Dermis blood vessel endothelial cell (primary cell): ENCODE measurements at places on chromosomes 4 and X. TPM values are rescaled to one million over a fixed set of nuclear protein-coding genes. Genes with fewer than 3 reads are reported as not detected.

DNA sequence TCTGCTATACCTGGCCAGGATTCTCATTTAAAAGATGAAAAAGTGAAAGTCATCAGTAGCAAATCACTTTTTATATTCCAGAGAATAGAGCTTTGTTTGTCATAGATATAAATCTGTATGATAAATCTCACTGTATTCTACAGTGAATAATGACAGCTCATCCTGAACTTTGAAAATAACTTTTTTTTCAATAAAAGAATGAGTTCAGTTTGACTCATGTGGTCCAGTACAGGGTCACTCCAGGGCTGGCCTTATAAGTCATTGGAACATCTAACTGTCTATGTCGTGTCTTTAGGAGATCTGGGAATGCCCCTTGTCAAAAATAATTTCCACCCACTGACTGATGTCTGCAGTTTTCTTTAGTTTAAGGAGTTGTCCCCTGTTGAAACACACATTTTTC lies 18.5 kb upstream of the CXCL8 start:
- no peak for DNase-seq

DNA sequence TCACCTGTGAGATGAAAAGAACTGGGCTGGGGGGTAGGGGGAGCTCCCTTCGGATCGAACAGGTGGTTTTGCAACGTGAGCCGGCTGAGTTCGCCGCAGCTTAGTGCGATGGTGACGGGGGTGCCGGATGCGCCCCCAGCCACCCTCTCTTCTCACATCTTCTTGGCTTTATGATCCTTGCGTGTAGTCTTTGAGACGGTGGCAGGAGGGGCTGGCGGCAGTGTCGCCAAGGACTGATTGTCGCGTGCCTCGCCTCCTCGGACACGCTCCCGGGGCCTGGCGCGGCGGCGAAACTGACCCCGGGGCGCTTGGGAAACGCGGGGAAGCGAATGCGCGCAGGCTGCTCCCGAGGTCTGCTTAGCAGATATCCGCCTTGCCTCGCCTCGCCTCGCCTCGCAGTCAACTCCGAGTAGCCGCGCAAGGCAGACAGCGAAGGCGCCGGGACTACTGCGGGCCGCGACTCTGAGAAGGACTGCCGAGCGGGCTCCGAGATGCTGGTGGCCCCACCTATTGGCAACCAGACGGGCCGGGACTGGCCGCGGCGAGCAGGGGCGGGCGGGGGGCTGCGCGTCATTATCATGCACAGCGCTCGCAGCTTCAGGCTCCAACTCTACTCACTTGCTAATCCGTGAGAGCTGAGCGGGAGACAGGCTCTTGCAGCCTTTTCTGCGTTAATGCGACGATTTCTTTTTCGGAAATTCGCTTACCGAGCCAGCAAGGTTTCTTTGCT lies 1.5 kb downstream of the GRID2 start:
- peak; percentile 1 for DNase-seq

GRCh38 chrX:21813612-21814368 lies 25.6 kb upstream of the MBTPS2 start:
- no peak for DNase-seq

DNA sequence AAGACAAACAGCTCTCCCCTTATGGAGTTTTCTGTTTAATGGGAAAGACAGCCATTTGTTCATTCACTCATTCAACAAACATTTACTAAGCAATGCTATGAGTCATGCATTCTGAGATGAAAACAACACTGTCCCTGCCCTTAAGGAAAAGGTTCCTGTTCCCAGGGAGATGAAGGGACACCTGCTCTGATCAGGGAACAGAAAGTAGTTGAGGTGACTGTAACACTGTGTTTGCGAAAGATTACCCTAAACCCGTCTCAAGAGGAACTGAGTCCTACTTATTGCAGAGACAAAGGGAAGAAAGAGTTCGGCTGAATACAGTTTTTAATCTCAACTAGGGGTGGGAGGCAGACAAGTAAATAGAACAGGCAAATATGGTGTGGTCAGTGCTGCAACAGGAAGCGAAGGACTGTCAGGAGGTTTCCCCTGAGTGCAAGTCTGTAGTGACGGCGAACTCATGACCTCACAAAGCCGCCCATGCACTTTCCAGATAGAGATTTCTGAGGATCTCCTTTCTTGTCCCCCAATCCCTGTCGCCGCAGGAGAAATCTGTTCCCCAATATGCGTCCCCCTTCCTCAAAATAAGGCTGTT lies 712 bp downstream of the STX18 start:
- DNase-seq: peak; percentile 61

DNA sequence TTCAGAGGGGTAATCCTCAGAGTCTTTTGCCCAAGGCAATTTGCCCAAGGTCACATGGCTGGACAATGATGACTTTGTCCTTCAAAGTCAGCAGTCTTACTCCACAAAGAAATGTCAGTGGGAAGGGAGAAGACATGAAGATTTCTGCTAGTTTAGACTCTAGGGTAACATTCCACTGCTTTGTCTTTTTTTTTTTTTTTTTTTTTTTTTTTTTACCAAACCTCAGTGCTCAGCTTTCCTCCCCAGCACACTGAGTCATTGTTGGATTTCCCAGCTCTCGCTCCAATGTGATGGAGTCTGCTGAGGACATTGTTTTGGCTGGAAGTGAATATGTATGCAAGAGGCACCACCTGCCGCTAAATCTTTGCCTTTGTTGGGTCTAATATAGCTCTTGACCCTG lies 7.2 kb upstream of the C1QTNF7 start:
- DNase-seq: no peak

DNA sequence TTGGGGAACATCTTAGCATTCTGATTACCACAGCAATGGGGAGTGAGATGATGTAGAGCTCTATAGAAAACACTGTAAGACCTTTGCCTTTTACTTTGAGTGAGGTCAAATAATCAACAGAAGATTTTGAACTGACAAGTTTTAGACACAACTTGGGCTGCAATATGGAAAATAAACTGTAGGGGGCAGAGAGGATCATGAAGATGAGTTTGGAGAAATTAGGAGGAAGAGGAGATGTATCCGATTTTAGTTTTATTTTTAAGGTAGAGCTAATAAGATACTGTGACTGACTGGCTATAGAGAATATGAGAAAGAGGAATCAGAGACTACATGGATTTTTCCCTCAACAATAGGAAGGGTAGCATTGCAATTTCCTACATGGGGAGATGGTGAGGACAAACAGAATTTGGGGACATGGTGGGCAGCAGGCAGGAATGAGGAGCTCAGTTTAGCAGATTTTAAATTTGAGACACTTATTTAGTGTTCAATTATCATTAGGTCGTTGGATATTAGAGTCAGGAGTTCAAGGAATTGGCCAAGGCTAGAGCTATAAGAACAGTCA lies 563.1 kb downstream of the INPP4B start:
- peak; percentile 36 for DNase-seq

DNA sequence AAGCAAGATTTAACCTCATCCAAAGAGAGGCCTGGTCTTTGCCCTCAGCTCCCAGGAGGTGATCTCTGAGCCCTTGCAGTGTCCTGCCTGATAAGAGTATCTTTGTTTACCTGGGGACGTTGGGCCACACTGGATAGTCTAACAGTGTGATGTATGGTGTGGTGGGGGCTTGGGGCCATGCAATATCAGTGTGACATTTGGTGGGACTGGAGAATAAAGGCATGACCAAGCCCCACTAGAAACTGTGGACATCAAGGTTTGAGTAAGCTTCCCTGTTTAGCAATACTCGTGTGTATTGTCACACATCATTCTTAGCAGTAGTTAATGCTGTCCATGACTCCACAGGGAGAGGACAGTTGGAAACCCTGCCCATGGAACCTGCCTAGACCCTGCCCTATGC lies 34.4 kb downstream of the BBS12 start:
- no peak for DNase-seq

GRCh38 chr4:99720206-99720605 lies 62.6 kb upstream of the C4orf54 start:
- no peak for DNase-seq

- no peak for DNase-seq
Measured at GRCh38 chr4:7716010-7716721, 223.5 kb downstream of the AFAP1 start.

- DNase-seq: peak; percentile 68
Measured at GRCh38 chrX:136251041-136251991, at the start of gene MAP7D3. TSS of gene MAP7D3 (minus strand) at chrX:136251400. CDS start at chrX:136251358, 42 bp downstream.

GRCh38 chrX:153854702-153855101 lies 24.4 kb upstream of the PDZD4 start:
- no peak for DNase-seq

GRCh38 chr4:125749354-125749753 lies 434.6 kb downstream of the FAT4 start:
- DNase-seq: no peak

- no peak for DNase-seq
Measured at GRCh38 chrX:119072744-119073143, at the start of gene CT47C1. TSS of gene CT47C1 (plus strand) at chrX:119072993. CDS start at chrX:119073226, 233 bp downstream.

- DNase-seq: no peak
Measured at GRCh38 chr4:89121387-89122068, 10.2 kb downstream of the TIGD2 start.

GRCh38 chrX:107579956-107580355 lies 48.4 kb upstream of the PRPS1 start:
- DNase-seq: no peak

GRCh38 chr4:152029631-152030030 lies 268.8 kb upstream of the GATB start:
- DNase-seq: no peak

DNA sequence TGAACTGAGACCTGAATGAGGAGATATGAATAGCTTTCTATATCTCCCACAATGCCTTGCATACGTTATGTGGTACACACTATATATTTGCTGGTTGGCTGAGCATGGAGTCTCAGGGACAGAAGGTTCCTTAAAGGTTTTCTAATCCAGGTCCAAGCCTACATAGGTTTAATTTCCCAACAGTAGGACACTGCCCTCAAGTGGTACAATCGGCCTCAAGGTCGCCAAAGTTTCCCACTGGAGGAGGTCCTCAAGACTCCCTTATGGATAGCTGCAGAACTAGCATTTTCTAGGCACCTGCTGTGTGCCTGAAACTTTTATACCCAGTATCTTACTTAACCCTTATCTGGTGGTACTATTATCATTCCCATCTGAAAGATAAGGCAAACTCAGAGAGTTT lies 21.0 kb upstream of the EFNB1 start:
- DNase-seq: peak; percentile 56

GRCh38 chr4:3531318-3531878 lies 824 bp downstream of the LRPAP1 start:
- no peak for DNase-seq

- no peak for DNase-seq
Measured at GRCh38 chr4:124276461-124276860, 436.1 kb downstream of the ANKRD50 start.

DNA sequence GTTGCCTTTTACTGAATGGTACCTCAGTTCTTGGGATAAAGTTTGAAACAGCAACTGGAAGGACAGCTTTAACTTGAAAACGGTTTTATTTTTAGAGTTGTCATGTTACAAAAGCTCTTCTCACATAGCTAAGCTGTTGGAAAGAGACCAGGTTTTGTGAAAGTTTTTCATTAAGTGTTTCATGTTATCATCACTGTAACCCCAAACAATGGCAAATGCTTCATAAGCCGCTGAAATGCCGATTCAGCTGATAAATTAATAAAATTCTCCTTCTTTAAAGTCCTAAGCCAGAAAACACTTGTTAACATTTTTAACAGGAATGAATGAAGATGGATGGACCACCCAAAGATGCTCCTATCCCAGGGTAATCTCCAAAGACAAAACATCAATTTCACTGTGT lies 76.1 kb upstream of the IRF2 start:
- no peak for DNase-seq

The FAM149A gene
- total RNA-seq: 0.09 TPM in 1 of 2 replicates, not detected in the other

The PLCXD1 gene
- total RNA-seq: 5.1 and 15.0 TPM in 2 replicates

The CD38 gene
- total RNA-seq: 9.4 and 22.0 TPM in 2 replicates

The SYAP1 gene
- 26.8 and 30.1 TPM in 2 replicates for total RNA-seq

The FAM9C gene
- 0.05 TPM in 1 of 2 replicates, not detected in the other for total RNA-seq

The DGKK gene
- total RNA-seq: not detected in 2 replicates

The LGI2 gene
- 0.05 TPM in 1 of 2 replicates, not detected in the other for total RNA-seq

The ASB12 gene
- not detected in 2 replicates for total RNA-seq

The TMPRSS11B gene
- not detected in 2 replicates for total RNA-seq

The CENPVL1 gene
- total RNA-seq: not detected in 2 replicates
